ENCODE measurements at places on chromosomes 2 and 18. TPM values are rescaled to one million over a fixed set of nuclear protein-coding genes. Genes with fewer than 3 reads are reported as not detected.

- DNase-seq, result no peak
Observed at GRCh38 chr2:221205103-221205673, 366.9 kb downstream of the EPHA4 start.

GRCh38 chr2:54516842-54517241 lies 60.7 kb downstream of the SPTBN1 start:
- peak; percentile 59 for DNase-seq

DNA sequence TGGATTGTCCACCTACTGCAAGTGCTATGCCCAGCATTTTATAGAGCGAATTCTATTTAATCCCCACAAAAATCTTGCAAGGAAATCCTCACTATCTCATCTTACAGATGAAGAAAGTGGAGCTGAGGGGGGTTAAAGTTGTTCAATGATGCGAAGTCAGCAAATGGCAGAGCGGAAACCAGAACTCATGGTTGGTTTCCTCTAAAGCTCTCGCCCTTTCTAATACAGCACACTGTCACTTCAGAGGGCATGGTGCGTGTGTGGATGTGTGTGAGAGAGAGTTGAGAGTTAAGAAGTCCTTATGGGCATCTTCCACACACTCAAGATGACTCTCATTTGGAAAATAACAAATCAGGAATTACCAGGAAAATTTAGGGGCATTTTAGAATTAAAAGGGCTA lies 78.4 kb downstream of the TGFA start:
- no peak for DNase-seq

- no peak for DNase-seq
Observed at GRCh38 chr2:143252138-143252907, 123.1 kb downstream of the ARHGAP15 start.

DNA sequence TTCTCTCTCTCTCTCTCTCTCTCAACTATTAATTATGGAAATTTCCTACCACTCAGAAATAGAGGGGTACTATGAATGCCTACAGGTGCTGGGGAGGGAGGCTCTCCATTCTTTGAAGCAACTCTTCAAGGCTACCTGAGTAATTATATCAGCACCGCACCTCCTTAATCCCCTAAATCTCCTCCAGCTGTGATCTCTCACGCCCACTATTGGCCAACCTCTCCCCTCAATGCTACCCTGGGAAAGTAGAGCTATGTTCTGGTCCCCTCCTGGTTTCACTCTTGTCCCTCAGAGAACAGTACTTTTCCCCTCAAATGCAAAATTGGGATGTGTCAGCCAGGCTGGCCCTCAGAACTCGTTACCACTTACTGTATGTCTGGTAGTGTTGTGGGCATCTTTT lies 1.6 kb downstream of the MOCOS start:
- peak; percentile 41 for DNase-seq

GRCh38 chr2:128645631-128646030 lies 327.0 kb upstream of the HS6ST1 start:
- peak; percentile 11 for DNase-seq

DNA sequence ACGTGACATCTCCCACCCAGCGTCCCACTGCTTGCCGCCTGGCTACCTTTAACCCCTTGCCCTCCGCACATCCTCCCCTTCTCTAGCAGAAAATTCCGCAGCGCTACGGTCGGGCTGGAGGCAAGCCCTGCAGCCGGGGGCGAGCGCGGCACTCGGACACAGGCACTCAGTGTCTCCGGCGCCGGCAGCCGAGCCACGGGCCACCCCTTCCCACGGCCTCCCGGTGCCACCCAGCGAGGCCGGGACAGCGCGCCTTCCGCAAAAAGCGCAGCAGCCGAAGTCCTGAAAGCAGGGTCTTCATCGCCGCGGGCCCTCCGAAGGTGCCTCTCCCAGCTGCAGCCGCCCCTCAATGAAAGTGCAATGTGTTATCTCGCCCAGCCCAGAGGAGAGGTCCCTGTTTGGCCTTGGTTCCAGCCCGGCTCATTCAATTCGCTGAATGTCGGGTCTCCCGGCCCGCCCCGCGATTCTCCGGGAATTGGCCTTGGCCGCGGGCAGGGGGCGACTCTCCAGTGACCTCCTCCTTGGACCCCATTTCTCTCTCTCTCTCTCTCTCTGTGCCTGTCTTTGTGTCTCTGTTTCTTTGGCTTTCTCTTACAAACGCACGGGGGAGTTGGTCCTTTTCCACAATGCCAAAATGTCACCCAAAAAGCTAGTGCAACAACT lies 1.1 kb downstream of the DLGAP1 start:
- DNase-seq, result peak; percentile 83

GRCh38 chr2:109335631-109336176 lies 206.7 kb downstream of the SH3RF3 start:
- DNase-seq, result no peak

DNA sequence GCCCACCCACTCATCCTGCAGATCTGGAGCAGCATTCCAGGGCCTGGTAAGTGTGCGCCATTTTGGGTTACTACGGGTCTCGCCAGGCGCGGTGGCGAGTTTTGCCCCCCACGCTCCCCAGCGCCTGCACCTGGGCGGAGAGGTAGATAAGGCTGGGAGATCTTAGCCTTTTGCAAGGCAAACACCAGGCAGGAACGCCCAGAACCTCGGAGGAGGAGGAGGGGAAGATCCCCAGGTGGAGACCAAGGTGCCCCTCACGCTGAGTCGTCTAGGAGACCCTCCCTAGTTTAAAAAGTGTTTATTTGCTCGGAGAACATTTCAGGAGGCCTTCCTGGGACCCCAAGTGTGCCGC lies 365 bp upstream of the RAMP1 start:
- peak; percentile 37 for DNase-seq

- no peak for DNase-seq
Observed at GRCh38 chr18:21663578-21663977, 41.0 kb downstream of the ABHD3 start.

DNA sequence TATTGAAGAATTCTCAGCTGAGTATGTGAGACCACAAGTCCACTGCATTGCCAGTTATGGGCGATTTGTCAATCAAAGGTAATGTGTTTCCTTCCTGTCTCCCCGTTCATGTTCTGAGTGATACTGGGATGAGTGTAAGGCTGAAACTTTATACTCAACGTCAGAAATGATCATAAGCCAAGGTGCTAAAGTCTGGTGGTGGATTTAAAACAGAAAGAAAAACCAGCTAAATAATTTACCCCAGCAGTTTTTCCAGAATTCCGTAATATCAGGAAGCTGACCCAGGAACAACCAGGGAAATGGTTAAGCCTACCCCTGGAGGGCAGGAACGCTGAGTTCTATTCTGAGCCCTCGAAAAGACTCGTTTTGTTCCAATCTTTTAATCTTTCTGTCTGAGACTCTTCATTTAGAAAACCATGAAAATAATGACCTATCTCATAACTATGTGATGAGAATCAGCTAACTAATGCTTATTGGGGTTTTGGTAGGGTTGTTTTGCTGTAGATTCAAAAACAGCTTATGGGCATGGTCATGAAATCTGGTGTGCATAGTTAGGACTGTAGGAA lies 149.6 kb downstream of the LAMA3 start:
- DNase-seq, result no peak

DNA sequence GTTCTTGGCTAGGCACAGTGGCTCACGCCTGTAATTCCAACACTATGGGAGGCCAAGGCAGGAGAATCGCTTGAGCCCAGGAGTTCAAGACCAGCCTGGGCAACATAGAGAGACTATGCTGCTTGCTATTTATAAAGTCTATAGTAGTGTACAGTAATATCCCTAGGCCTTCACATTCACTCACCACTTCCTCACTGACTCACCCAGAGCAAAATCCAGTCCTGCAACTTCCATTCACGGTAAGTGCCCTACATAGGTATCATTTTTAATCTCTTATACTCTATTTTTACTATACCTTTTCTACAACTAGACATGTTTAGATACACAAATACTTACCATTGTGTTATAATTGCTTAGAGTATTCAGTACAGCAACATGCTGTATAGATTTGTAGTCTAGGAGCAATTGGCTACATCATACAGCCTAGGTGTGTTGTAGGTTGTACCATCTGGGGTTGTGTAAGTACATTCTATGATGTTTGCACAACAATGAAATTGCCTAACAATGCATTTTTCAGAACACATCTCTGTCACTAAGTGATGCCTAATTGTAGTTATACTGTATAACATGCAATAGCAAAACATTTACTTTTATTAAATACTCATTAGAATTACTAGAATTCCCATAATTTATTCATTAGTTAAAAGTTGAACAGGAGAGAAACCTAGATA lies 8.8 kb downstream of the DHX57 start:
- DNase-seq, result no peak

- DNase-seq, result no peak
Observed at GRCh38 chr2:28153851-28154250, 238.8 kb upstream of the FOSL2 start.

- no peak for DNase-seq
Observed at GRCh38 chr2:37324536-37324785, 172 bp downstream of the PRKD3 start.

GRCh38 chr18:3877678-3878077 lies 427.7 kb downstream of the TGIF1 start:
- DNase-seq, result no peak

APOB gene
- polyA plus RNA-seq, result 0.08 TPM

DSG2 gene
- 41.2 TPM for polyA plus RNA-seq

FBXO15 gene
- not detected for polyA plus RNA-seq

PMAIP1 gene
- 274 TPM for polyA plus RNA-seq

GAL3ST2 gene
- polyA plus RNA-seq, result not detected

AKAIN1 gene
- polyA plus RNA-seq, result not detected

IL1R2 gene
- not detected for polyA plus RNA-seq

CIDEA gene
- 0.45 TPM for polyA plus RNA-seq

IL1RL1 gene
- polyA plus RNA-seq, result not detected

MYO7B gene
- not detected for polyA plus RNA-seq
